Neural crest cell (in vitro differentiated cells): ENCODE measurements at places on chromosomes 1 and 21.

- peaks cover 50% of the 10 kb centered on the region for H3K4me1 ChIP-seq
- H3K27me3 ChIP-seq: peaks cover 37% of the 10 kb centered on the region
- H3K27ac ChIP-seq: no peak overlapping the region
- DNase-seq: no peak
- peaks cover 5% of the 10 kb centered on the region for H3K36me3 ChIP-seq
- no peak overlapping the region for H3K4me3 ChIP-seq
These were observed 13.7 kb upstream of the RGS16 start for GRCh38 chr1:182617734-182618351.

- peaks cover 27% of the 10 kb centered on the region for H3K4me1 ChIP-seq
- H3K36me3 ChIP-seq: no peaks in the 10 kb centered on the region
- peak overlapping the region; percentile 56 for H3K4me3 ChIP-seq
- H3K27me3 ChIP-seq: peaks cover 10% of the 10 kb centered on the region
- no peak for DNase-seq
These were observed 3.5 kb downstream of the NPHP4 start for GRCh38 chr1:5988596-5989285.

- no peaks in the 10 kb centered on the region for H3K4me1 ChIP-seq
- no peaks in the 10 kb centered on the region for H3K36me3 ChIP-seq
These were observed 56.4 kb downstream of the GREM2 start for GRCh38 chr1:240555524-240555923.

- no peaks in the 10 kb centered on the region for H3K27me3 ChIP-seq
- no peak overlapping the region for H3K4me3 ChIP-seq
- peaks cover 38% of the 10 kb centered on the region for H3K4me1 ChIP-seq
- no peak for DNase-seq
- peaks cover 34% of the 10 kb centered on the region for H3K36me3 ChIP-seq
- peak overlapping the region; percentile 38 for H3K27ac ChIP-seq
These were observed 322.9 kb downstream of the DISC1 start for GRCh38 chr1:231949277-231950091.

GRCh38 chr1:194809665-194810064 is 1623.3 kb upstream of the B3GALT2 start:
- no peaks in the 10 kb centered on the region for H3K4me1 ChIP-seq
- no peak overlapping the region for H3K27ac ChIP-seq
- H3K36me3 ChIP-seq: no peaks in the 10 kb centered on the region
- no peaks in the 10 kb centered on the region for H3K27me3 ChIP-seq

GRCh38 chr1:66154394-66154793 is 361.7 kb downstream of the PDE4B start:
- H3K27ac ChIP-seq: no peak overlapping the region
- peaks cover 12% of the 10 kb centered on the region for H3K4me1 ChIP-seq
- H3K4me3 ChIP-seq: no peak overlapping the region
- no peaks in the 10 kb centered on the region for H3K36me3 ChIP-seq
- DNase-seq: no peak
- H3K27me3 ChIP-seq: no peaks in the 10 kb centered on the region

DNA sequence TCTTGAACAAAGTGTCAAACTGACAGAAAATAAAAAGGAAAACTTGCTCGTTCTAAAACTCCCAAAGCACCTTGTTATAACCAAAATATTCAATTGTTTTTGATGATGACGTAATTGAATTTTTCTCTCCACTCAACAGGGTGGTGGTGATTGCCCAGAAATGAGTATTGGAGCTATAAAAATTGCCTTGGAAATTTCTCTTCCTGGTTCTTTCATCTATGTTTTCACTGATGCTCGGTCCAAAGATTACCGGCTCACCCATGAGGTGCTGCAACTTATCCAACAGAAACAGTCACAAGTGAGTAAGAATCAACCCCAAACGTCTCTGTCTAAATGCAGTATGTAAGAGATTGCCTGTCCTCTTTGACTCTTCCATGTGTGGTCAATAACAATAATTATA is 130.1 kb downstream of the HMCN1 start:
- no peak overlapping the region for H3K4me3 ChIP-seq
- DNase-seq: no peak
- no peaks in the 10 kb centered on the region for H3K4me1 ChIP-seq
- H3K27me3 ChIP-seq: no peaks in the 10 kb centered on the region

DNA sequence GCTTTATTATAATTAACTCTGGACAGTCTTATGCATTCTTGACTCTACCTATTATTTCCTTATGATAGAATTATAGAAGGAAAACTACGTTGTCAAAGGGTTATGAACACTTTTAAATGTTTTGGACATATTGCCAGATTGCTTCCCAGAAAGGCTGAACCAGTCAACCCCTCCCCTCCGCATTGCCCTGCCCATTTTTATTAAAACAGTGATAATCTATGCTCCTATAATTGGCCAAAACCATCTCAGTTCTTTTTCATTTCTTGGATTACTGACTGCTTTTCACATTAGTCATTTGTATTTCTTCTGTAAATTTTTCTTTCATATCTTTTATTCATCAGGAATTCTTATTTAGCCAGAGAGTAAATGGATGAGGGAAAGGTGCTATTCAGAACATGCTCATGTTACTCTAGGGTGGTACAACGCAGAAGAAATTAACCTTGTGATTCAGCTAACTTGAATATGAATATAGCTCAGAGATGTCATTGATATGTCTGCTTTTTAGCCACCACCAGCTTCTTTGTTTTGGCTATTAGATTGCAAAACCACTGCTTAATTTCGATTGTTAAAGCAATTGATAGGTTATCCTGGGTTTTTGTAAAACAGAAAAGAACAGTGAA is 32.1 kb downstream of the KDM1A start:
- H3K36me3 ChIP-seq: peaks cover 10% of the 10 kb centered on the region
- DNase-seq: no peak
- no peak overlapping the region for H3K27ac ChIP-seq
- H3K27me3 ChIP-seq: no peaks in the 10 kb centered on the region
- no peak overlapping the region for H3K4me3 ChIP-seq

- no peak overlapping the region for H3K4me3 ChIP-seq
- no peaks in the 10 kb centered on the region for H3K36me3 ChIP-seq
- H3K27me3 ChIP-seq: peaks cover 18% of the 10 kb centered on the region
- H3K27ac ChIP-seq: no peak overlapping the region
- H3K4me1 ChIP-seq: peaks cover 11% of the 10 kb centered on the region
These were observed 3.9 kb downstream of the TMEM125 start for GRCh38 chr1:43273708-43274107.
